NCI-H446 (cell line): ENCODE measurements at places on chromosomes 4 and X.

GRCh38 chr4:99670409-99671073 lies 12.9 kb upstream of the C4orf54 start:
- no peak for DNase-seq

DNA sequence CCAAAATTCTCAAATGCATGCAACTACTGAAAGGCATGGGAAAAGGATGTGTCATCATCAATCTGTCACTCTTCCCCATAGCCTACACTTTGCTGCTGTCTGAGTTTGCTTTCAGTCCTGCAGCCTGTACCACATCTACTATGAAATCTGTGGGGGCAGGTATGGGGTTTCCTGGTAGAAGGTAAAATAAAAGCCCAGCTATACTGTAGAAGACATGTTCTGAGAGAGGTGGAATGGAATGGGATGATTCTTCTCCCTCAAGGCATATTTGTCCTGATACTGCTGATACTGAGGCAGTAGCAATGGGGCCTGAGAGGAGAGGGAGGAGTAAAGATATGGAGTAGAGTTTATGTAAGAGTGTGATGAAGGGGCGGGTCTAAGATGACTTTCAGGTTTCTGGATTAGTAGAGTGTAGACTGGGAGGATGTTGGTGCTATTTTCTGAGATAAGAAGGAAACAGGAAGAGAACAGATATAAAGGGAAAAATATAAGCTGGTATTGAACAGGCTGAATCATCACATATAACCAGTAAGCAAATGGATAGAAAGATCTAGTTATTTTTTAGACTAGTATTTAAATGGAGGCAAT lies 38.7 kb upstream of the GYPA start:
- no peak for DNase-seq

- no peak for DNase-seq
Measured at GRCh38 chr4:125994430-125994829, 679.7 kb downstream of the FAT4 start.

GRCh38 chrX:154828016-154828408 lies 6.5 kb downstream of the SMIM9 start:
- no peak for DNase-seq

DNA sequence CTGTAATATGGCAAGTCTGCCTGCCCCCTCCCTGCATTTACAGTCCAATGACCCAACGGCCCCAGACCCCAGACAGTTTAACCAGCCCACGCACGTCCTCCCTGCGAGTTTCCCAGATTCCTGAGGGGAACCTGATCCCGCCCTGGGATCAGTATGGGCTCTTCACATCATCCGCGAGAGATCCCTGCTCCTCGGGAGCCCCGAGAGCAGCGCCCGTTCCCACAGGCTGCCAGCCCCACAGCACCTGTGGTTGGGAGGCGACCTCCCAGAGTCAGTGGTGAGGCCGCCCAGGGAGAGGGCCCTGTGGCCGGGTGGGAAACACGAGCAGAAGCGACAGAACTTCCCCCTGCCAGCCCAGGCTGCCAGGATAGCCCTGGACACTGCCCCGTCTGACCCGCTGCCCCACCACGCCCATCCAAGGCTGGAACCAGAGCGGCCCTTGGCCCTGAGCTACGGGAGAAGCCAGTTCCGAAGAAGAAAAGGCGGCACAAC lies 32.8 kb downstream of the TSC22D3 start:
- DNase-seq = no peak
